ENCODE measurements at places on chromosomes 6 and 20.

DNA sequence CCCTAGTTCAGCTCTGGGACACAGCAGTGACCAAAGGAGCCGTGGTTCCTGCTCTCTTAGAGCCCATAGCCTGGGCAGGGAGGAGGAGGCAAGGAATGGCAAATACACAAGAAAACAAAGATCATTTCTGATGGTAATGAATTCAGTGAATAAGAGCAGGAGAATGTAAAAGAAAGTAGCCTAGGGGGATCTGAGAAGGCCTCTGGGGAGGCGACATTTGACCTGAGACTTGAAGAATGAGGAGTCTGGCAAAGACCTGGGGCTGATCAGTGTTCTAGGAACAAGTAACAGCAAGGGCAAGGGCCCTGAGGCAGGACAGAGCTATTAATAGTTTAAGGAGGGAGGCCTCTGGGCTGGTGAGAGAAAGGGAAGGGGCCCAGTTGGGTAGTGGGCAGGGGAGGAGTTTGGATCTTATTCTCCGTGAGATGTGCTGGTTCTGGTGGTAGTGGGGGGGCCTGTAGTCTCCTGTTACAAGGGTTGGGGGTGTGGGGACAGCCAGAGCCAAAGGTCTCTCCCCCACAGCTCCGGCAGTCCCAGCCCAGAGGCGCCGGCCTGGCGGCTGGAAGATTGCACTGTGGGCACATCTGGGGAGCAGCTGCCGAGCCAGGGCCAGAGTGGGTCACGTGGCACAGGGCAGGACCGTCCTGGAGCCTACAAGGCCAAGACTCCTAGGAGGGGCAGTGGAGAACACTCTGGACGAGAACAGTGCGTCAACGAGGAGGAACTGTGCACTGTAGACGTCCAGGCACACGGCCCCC, 9.3 kb upstream of the ID1 start:
- no peak for DNase-seq

DNA sequence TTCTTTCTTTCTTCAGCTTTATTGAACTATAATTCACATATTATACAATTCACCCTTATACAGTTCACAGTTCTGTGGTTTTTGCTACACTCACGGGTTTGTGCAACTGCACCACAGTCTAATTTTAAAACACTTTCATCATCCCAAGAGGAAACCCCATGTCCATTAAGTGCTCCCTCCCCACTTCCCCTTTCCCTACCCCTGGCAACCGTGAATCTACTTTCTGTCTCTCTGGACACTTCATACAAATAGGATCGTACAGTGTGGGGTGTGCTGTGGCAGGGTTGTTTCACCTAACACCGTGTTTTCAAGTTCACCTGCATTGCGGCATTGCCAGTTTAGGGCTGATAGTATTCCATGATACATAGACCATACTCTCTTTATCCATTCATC, 118.8 kb downstream of the PHACTR3 start:
- no peak for DNase-seq

GRCh38 chr6:24445704-24446103, 43.0 kb downstream of the MRS2 start:
- no peak for DNase-seq

- DNase-seq: no peak
Measured at GRCh38 chr6:158706369-158706982, 56.6 kb downstream of the SYTL3 start.

GRCh38 chr20:22339091-22339881, 245.1 kb downstream of the FOXA2 start:
- DNase-seq: peak; percentile 46

DNA sequence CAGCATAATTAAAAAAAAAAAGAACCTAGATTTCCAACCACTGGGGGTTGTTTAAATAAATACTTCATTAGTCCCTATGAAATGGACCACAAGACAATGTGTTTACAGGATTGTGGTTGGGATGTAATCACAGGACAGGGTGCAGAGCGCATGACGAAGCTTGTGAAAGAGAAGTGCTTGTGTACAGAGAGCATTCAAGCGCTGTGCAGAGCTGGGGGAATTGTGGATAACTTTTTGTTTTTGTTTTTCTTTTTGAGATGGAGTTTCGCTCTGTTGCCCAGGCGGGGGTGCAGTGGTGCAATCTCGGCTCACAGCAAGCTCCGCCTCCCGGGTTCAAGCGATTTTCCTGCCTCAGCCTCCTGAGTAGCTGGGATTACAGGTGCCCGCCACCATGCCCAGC, 22.3 kb downstream of the LAMA5 start:
- no peak for DNase-seq

All from NCI-H2107 (cell line).